Fibroblast of the aortic adventitia (primary cell): ENCODE measurements at places on chromosomes 1 and 21. TPM values are rescaled to one million over a fixed set of nuclear protein-coding genes. Genes with fewer than 3 reads are reported as not detected.

LMOD1 gene
- total RNA-seq = 14.5 and 22.3 TPM in 2 replicates

HAX1 gene
- total RNA-seq = 115 and 141 TPM in 2 replicates

NR1I3 gene
- not detected in 2 replicates for total RNA-seq

DCDC2B gene
- not detected in 2 replicates for total RNA-seq

HES4 gene
- 0.36 and 0.82 TPM in 2 replicates for total RNA-seq

PACC1 gene
- total RNA-seq = 2.7 and 5.1 TPM in 2 replicates

HSD3B1 gene
- total RNA-seq = not detected in 2 replicates

LCE1E gene
- not detected in 2 replicates for total RNA-seq

ACP6 gene
- 2.9 and 3.5 TPM in 2 replicates for total RNA-seq

SLAMF6 gene
- not detected in 2 replicates for total RNA-seq

CD160 gene
- total RNA-seq = not detected in 2 replicates

OR2L8 gene
- not detected in 2 replicates for total RNA-seq

RAD54L gene
- 0.90 and 9.7 TPM in 2 replicates for total RNA-seq

PROX1 gene
- 0.36 TPM in 1 of 2 replicates, not detected in the other for total RNA-seq

VAV3 gene
- total RNA-seq = 0.09 TPM in 1 of 2 replicates, not detected in the other

C1orf115 gene
- 0.09 TPM in 1 of 2 replicates, not detected in the other for total RNA-seq

LAMC1 gene
- total RNA-seq = 564 and 789 TPM in 2 replicates

KCNJ9 gene
- total RNA-seq = 0.08 TPM in 1 of 2 replicates, not detected in the other

KRTAP21-2 gene
- total RNA-seq = not detected in 2 replicates

NR0B2 gene
- total RNA-seq = not detected in 2 replicates

RSPH1 gene
- 0.16 TPM in 1 of 2 replicates, not detected in the other for total RNA-seq

DISP3 gene
- not detected in 2 replicates for total RNA-seq

KRTAP10-7 gene
- not detected in 2 replicates for total RNA-seq

PRKCZ gene
- total RNA-seq = 1.6 and 3.5 TPM in 2 replicates

C1orf185 gene
- not detected in 2 replicates for total RNA-seq

CASZ1 gene
- 0.09 TPM in 1 of 2 replicates, not detected in the other for total RNA-seq

NEK2 gene
- total RNA-seq = 12.4 TPM in 1 of 2 replicates, not detected in the other

HSPB7 gene
- 8.9 TPM in 1 of 2 replicates, not detected in the other for total RNA-seq

TMPRSS15 gene
- total RNA-seq = 0.18 TPM in 1 of 2 replicates, not detected in the other

TRIM46 gene
- 5.2 and 13.2 TPM in 2 replicates for total RNA-seq

IFNLR1 gene
- 0.36 TPM in 1 of 2 replicates, not detected in the other for total RNA-seq

CAPN8 gene
- total RNA-seq = not detected in 2 replicates

CELSR2 gene
- 0.36 and 0.90 TPM in 2 replicates for total RNA-seq

TIAM1 gene
- 7.8 and 15.1 TPM in 2 replicates for total RNA-seq

TSEN15 gene
- total RNA-seq = 31.6 and 65.8 TPM in 2 replicates

ATP6V1G3 gene
- total RNA-seq = not detected in 2 replicates

CDK18 gene
- 0.27 and 1.6 TPM in 2 replicates for total RNA-seq

NKAIN1 gene
- total RNA-seq = 0.36 TPM in 1 of 2 replicates, not detected in the other

ZSCAN20 gene
- 6.2 and 6.7 TPM in 2 replicates for total RNA-seq

OR2T2 gene
- total RNA-seq = not detected in 2 replicates

FCRL6 gene
- total RNA-seq = not detected in 2 replicates

MIXL1 gene
- not detected in 2 replicates for total RNA-seq

APCS gene
- not detected in 2 replicates for total RNA-seq

LCE3C gene
- total RNA-seq = not detected in 2 replicates

VCAM1 gene
- 0.63 and 24.8 TPM in 2 replicates for total RNA-seq
